Activated T-helper 1 cell treated with Interleukin-2 at 50 U/mL for 16 hours (primary cell): ENCODE measurements at places on chromosomes 5 and 9.

- DNase-seq, result no peak
Observed at GRCh38 chr9:88814577-88814976, 176.7 kb upstream of the S1PR3 start.

DNA sequence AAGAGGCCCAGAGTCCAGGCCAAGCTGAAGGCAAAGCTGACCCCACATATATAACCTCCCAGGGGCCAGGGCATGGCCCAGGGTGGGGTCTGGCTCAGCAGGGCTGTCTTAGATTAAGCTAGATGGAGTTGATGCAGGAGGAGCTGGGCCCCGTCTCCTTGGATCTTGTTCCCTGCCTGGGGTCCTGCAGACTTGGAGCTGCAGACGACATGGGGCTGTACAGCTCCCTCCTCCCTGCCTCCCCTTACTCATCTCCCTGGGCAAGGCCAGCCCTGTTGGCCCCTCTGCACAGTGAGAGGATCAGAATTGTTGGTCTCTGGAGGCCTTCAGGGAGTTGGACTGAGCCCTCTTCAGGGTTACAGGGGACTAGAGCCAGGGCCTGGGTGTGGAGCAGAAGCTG is 134.9 kb downstream of the RGS3 start:
- DNase-seq, result no peak

DNA sequence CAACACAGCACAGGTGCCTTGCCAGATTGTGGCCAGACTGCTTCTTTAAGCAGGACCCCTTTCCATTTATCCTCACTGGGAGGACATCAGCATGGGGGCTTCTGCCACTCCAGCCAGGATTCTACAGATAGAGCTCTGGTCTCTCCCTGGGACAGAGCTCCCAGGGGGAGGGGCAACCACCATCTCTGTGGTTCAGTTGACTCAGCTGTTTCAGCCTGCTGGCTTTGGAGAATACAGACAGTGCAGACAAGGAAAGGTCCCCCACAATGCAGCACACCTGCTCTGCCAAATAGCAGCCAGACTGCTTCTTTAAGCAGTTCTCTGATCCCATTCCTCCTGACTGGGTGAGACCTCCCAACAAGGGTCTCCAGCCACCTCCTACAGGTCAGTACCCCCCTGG is 132.8 kb downstream of the OR2K2 start:
- DNase-seq, result no peak

DNA sequence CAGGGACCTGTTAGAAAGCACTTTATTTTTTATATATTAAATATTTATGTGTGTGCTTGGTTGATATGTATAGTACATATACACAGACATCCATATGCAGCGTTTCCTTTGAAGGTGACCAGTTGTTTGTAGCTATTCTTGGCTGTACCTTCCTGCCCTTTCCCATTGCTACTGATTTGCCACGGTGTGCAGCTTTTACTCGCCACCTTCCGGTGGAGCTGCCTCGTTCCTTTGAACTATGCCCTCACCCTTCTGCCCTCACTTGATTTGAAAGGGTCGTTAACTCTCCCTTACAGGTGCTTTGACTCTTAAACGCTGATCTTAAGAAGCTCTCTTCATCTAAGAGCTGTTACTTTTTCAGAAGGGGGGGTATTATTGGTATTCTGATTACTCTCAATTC is 20.5 kb downstream of the RGMB start:
- DNase-seq, result no peak

GRCh38 chr9:126407114-126407870 is 80.7 kb downstream of the MVB12B start:
- no peak for DNase-seq

DNA sequence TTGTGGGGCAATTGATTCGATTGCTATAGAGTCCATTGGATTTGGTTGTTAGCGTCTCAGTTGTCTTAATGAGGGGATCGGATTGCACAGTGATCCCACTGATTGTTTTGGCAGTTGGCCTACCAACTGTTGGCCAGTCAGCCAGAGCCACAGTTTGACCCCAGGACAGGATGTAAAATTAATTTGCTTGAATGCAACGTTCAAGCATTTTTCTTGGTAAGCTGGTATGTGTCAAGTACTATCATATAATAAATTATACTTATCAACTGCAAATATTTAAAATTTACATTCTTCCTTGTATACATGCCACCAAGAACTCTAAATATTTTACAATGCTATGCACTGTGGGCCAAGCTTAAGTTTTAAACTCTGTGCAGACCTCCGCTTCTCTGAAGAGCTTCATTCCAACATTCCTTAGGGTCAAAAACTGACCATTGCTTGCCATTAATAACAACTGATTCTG is 80.4 kb upstream of the OSMR start:
- no peak for DNase-seq

- DNase-seq, result no peak
Observed at GRCh38 chr5:92944903-92945604, 636.0 kb downstream of the NR2F1-AS1 start.

- DNase-seq, result no peak
Observed at GRCh38 chr9:111236332-111236731, 93.7 kb downstream of the OR2K2 start.
